ENCODE measurements at places on chromosomes 16 and 17.

DNA sequence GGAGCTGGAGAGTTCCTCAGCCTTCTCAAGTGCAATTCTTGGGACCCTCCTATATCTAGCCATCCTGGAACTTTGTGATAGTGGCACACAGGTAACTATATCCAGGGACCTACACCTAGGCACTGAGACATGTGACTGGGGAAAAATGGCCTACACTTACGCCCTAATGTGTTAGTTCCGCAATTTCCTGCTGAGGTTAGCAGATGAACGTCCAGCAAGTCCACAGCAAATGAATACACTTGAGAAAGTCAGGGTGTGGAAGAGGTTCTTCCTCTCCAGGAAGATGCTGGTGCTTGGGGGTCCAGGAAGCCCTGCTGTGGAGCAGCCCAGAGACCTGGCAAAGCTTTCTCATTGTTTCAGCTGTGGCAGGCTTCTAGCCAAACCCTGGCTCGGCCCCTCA, 20.8 kb downstream of the PIK3R5 start:
- DNase-seq, result no peak

DNA sequence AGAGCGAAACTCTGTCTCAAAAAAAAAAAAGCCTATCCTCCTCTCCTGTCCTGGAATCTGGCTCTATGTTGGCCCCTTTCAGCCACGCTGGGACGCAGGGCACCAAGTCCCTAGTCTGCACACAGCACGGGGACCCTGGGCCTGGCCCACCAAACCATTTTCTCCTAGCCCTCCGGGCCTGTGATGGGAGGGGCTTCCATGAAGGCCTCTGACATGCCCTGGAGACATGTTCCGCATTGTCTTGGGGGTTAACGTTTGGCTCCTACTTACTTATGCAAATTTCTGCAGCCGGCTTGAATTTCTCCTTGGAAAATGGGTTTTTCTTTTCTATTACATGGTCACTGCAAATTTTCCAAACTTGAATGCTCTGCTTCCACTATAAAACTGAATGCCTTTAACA, 12.6 kb upstream of the GPT2 start:
- DNase-seq, result no peak

- DNase-seq, result no peak
Measured at GRCh38 chr16:72937916-72938794, 109.8 kb downstream of the ZFHX3 start.

DNA sequence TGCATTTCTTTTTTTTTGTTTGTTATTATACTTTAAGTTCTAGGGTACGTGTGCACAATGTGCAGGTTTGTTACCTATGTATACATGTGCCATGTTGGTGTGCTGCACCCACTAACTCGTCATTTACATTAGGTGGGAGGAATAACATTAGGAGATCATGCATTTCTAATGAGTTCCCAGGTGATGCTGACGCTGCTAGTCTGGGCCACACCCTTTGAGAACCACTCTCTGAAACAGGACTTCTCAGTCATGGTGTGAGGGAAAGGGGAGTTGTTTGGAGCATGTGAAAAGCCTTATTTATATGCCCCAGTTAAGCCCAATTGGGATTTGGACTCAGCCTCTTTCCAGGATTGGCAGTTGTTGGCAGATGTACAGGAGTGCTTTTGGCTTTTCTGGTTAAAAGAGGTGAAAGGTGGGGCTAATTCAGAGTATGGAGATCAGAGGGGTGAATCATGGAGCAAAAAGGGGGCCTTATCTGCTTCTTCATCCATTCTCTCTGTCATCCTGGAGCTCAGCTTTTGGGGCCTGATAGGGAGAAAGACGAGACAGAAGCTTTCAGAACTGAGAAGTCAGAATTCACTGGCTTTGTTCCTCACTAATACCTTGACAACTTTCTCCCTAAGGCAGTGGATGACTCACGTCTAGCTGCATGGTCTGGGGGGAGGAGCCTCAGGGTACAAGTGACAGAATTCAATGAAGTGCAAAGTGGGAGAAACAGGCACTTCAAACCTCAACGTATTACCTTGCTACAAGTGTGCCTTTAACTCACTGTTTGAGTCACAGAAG, 180.0 kb upstream of the CACNG3 start:
- peak; percentile 7 for DNase-seq

GRCh38 chr17:44604116-44604761, 47.0 kb downstream of the FZD2 start:
- DNase-seq, result no peak

DNA sequence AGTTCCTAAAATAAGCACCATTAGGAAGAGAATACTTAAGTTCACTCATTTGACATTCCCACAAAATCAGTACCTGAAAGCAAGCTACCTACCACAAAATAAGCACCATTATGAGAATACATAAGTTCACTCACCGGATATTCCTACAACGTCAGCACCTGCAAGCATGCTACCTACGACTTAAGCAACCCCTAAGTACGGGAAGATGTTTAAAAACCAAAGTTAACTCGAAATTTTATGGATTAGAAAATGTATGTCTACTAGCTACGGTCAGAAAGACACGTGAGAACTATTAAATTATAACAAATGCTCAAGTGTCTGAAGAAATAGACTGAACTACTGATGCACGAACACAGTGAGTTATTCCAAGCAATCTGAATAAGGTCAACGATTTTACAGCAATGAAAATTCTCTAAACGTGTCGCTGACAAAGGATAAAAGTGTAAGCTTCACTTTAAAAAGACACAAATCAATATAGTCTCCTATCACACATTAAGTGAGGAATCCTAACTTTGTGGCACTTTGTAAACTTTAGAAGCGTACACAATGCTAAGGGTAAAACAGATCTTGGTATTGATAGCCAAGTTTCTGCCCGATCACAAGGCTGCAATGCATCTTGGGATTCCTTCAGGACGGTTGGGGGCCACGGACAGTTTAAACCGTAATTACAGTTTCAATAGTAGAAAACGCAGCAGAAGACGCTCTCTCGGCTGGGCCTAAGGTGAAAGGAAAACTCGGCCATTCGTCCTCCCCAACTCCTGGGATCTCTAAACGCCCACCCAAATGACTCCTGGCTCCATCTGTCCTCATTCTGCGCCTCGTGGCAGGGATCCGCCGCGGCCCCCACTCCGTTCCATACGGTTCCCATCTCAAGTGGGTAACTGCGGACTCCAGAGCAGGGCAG, 1.3 kb downstream of the GSPT1 start:
- DNase-seq, result peak; percentile 28

DNA sequence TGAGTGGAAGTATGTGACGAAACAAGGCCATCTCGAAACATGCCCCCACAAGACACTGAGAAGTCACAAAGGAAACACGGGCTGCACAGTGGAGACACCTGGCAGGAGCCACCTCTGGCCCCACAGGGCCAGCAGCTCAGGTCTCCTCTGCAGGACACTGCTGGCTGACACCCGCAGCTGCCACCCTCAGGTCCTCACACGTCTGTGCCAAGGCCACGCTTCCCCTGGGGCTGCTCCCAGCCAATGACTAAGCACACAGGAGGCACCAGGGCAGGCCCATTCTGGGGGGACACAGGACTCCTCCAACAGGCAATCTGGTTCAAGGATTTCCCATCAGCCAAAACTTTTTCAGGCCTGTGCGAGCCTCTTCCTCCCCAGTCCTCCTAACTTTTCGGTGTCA, 36.4 kb downstream of the MBTPS1 start:
- no peak for DNase-seq

- no peak for DNase-seq
Measured at GRCh38 chr16:2437032-2437790, 8.0 kb downstream of the CCNF start.

GRCh38 chr16:15876503-15876902, 11.9 kb downstream of the CEP20 start:
- DNase-seq, result no peak

- DNase-seq, result peak; percentile 13
Measured at GRCh38 chr16:87416826-87417527, 24.8 kb downstream of the MAP1LC3B start.

- peak; percentile 75 for DNase-seq
Measured at GRCh38 chr17:48457080-48457836, 27.2 kb upstream of the SKAP1 start.

GRCh38 chr17:72696156-72696555, 396.3 kb downstream of the SLC39A11 start:
- no peak for DNase-seq

- DNase-seq, result no peak
Measured at GRCh38 chr16:3085868-3086595, 13.1 kb downstream of the ZSCAN10 start.

DNA sequence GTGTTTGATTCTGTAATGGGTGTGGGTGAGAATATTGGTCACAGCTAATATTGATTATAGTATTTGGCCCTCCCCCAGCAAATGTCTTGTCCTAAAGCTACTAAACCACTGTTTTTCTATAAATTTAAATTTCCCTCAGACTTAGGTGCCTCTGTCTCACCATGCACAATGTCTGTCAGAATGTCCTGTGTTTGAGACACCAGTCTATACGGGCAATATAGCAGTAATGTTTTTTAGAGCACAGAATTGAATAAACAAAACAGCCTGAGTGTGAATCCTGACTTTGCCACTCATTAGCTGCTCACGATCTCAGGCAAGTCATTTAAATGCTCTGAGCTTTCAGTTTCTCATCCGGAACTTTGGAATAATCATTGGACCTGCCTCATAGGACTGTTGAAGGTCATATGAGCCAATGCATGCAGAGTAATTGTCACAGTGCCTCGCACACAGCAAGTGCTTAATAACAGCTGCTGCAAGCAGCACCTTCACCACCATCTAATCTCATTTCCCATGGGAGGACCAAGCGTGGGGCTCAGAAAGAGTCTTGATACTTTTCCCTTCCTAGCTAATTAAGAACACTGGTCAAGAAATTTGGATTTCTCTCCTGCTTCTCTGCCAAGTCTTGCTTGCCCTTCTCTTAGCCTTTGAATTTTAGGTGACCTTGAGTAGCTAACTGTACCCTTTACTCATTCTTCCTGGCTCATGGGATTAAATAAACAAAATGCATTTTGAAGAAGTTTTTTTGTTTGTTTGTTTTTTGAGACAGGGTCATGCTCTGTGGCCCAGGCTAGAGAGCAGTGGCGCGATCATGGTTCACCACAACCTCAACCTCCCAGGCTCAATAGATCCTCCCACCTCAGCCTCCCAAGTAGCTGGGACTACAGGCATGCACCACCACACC, 9.8 kb downstream of the HLF start:
- no peak for DNase-seq

- DNase-seq, result no peak
Measured at GRCh38 chr16:76444832-76445231, 167.6 kb downstream of the CNTNAP4 start.

DNA sequence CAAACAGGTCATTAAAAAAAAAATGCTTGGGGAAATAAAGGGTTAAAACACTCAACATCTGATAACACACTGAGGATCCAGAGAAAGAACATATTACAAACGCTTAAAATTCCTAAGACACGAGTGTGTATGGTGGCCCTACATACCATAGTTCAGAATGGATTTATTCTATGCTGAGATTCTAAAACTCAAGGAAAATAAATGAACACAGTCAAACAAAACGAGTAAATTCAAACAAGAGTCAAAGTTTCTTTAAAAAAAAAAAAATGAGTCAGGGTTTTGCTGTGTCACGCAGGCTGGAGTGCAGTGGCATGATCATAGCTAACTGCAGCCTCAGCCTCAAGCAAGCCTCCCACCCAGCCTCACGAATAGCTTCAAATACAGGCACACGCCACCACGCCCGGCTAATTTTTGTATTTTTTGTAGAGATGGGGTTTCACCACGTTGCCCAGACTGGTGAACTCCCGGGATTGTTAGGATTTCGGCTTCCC, 17.4 kb downstream of the CRK start:
- DNase-seq, result no peak

- DNase-seq, result peak; percentile 75
Measured at GRCh38 chr17:42272162-42272907, 3.9 kb downstream of the STAT5B start.

DNA sequence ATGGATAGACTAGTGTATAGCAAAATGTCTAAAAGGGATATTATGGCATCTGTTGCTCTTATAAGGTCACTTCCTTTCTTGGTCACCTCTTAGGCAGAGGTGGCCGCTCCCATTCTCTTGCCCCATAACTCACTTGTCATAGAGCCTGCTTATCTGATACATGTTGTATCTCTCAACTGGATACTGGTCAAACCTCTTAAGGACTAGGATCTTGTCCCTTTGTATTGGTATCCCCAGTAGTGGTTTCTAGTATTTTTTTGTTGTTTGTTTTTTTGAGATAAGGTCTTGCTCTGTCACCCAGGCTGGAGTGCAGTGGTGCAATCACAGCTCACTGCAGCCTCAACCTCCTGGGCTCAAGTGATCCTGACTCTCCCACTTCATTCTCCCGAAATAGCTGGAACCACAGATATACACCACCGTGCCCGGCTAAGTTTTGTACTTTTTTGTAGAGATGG, 27.0 kb downstream of the ZSWIM7 start:
- DNase-seq, result no peak

DNA sequence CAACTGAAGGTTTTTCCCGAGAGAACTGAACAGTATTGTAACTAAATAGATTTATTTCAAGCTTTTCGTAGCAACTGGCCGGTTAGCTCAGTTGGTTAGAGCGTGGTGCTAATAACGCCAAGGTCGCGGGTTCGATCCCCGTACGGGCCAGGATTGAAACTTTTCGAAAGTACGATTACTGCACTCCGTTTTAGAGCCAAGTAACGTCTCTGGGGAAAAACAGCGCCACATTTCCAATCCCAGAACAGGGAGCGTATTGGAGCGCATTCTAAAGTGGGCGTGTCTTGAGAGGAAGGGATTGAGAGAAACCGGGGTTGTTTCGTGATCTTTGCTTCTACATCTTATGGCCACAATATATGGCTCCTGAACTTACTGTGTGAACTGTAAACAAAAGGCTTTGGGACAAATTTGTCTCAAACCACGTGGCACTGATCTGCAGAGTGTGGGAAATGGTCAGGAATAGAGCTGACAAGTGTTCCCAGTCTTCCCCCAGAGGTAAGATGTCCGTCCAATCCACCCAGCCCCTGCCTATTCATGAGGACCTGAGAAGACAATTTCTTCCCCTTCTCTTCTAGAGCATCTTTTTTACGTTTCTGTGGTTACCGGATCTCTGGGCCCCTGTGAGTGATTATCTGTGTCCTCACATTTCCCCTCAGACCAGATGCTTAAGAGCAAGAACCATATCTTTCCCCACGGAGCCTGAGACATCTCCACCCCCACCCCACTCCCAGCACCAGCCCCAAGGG, 2.3 kb downstream of the BORCS6 start:
- DNase-seq, result peak; percentile 94

DNA sequence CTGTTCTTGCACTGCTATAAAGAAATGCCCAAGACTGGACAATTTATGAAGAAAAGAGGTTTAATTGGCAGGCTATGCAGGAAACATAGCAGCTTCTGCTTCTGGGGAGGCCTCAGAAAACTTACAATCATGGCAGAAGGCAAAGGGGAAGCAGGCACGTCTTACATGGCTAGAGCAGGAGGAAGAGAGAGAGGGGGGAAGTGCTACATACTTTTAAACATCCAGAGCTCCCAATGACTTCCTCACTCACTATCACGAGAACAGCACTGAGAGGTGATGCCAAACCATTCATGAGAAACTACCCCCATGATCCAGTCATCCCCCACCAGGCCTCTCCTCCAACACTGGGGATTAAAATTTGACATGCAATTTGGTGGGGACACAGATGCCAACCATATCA, 13.3 kb downstream of the WFIKKN2 start:
- DNase-seq, result no peak
